Hepatocyte (in vitro differentiated cells): ENCODE measurements at places on chromosomes 4 and X. TPM values are rescaled to one million over a fixed set of nuclear protein-coding genes. Genes with fewer than 3 reads are reported as not detected.

RAB40A gene
- total RNA-seq, result 3.0 and 3.5 TPM in 2 replicates

DNA sequence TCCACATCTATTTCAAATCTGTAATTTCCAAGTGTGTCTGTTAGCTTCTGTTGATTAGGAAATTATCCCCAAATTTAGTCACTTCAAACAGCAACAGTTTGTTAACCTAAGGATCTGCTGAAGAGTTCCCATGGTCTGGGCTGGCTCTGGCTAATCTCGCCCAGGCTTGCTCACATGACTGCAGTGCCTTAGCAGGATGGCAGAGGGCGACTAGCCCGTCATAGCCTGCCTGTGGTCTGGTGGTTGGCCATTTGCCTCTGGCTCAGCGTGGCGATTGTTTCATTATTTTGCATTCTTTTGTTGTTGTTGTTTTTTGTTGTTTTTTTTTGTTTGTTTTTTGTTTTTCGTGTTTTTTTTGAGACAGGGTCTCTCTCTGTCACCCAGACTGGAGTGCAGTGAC is 264.0 kb downstream of the TRIML1 start:
- H3K4me3 ChIP-seq, result no peak overlapping the region
- DNase-seq, result no peak
- H3K27ac ChIP-seq, result no peak overlapping the region
- H3K4me1 ChIP-seq, result peaks cover 8% of the 10 kb centered on the region
- no peaks in the 10 kb centered on the region for H3K27me3 ChIP-seq

DNA sequence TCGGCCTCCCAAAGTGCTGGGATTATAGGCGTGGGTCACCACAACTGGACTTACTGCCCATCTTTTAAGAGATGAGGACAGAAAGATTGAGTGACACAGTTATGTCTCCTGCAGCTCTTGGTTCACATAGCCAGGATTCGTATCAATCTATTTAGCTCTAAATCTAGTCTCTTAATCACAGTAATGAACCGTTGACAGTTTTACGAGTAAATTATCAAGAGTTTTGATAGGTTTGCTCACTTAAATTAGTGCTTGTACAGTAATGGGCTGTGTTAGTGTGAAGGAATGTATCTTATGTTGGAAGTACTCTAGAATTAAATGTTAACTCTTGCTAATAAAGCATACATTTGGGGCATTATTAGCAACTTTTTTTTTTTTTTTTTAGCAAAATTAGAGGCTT is 105.7 kb downstream of the PTTG2 start:
- peaks cover 17% of the 10 kb centered on the region for H3K4me1 ChIP-seq

GRCh38 chrX:74383611-74384010 is 37.7 kb upstream of the SLC16A2 start:
- H3K27me3 ChIP-seq, result no peaks in the 10 kb centered on the region
- no peak overlapping the region for H3K27ac ChIP-seq
- DNase-seq, result peak; percentile 53
- no peaks in the 10 kb centered on the region for H3K4me1 ChIP-seq
- no peak overlapping the region for H3K4me3 ChIP-seq
- no peaks in the 10 kb centered on the region for H3K36me3 ChIP-seq

DNA sequence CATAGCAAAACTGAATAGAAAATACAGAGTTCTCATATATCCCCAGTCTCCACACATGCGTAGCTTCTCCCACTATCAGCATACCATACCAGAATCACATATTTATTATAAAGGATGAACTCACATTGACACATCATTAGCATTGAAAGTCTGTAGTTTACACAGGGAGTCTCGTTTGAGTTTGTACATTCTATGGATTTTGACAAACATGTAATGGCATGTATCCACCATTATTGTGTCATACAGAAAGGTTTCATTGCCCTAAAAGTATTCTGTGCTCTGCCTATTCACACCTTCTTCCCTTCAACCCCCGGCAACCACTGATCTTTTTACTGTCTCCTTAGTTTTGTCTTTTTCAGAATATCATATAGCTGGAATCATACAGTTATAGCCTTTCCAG is 562.4 kb downstream of the KCTD8 start:
- DNase-seq, result no peak
- no peaks in the 10 kb centered on the region for H3K36me3 ChIP-seq
